ENCODE measurements at places on chromosomes 4 and X.
A peak's percentile ranks its signal among the peaks of the same experiment; 100 is the strongest.

DNA sequence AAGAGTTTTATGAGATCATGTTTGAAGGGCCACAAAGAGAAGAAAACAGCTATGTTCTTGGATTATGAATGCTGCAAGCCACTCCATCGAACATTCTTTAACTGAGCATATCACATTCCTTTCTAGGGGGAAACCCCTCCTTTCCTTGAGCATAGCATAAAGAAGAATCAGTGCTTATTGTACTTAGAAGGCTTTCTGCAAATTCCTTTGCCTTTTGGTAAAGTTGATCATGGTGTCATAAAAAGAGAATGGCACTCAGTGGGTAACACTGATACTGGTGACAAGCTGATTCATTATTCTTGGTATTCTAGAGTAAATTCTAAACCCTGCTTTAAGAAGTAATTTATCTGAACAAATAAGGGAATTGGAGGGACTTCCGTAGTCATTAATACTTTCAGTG is 88.5 kb upstream of the GPR34 start:
- no peak for DNase-seq

- no peak for DNase-seq
These were observed 1184.4 kb downstream of the RPA4 start for GRCh38 chrX:98068024-98068580.

DNA sequence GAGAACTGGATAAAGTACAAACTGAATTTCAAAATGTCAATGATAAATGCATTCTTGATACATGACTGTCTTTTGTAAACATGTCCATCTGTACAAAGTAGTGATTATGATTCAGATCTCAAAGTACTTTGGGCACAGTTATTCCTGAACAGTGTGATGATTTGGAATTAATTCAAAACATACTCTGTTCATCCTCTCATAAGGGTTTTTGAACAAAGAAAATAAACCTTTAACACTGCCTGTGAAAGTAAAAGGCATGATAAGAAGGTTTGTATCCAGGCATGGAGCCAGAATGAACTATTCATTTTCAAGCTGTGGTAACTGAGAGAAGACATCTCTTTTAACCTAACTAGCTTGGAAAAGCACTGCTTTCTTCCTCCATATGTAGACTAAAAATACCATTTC is 883 bp upstream of the KLHL4 start:
- DNase-seq, result no peak

DNA sequence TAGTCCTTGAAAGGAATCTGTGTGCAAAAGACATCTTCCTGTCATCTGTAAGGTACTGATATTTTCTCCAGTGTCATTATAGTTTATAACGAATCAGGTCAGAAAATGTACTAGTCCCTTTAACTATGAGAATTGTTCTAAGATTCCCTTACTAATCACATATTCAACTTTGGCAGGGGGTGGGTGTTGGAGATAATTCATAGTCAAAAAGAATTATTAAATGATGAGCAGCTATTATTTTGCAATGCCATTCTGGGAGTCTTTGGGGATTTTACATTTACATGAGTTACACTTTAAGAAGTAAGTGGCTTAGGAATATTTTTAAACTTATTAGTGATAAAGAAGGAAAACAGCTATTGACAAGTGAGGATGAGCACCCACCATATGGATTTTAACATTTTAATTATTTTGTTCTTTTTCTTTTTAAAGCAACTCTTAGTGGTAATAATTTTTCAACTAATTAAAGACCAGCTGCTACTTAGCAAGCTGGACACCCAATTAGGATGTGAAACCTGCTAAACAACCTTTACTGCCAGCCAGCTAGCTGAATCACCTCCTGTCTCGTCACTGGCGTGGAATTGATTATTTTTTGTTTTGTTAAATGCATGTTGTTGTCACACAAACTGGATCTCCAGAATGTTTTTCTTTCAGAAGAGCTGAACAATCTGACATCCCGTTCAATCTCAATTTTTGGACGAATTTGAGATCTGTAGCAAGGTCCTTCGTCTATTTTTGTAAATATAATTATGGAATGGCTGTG is 219.2 kb downstream of the ARAP2 start:
- peak; percentile 3 for DNase-seq

DNA sequence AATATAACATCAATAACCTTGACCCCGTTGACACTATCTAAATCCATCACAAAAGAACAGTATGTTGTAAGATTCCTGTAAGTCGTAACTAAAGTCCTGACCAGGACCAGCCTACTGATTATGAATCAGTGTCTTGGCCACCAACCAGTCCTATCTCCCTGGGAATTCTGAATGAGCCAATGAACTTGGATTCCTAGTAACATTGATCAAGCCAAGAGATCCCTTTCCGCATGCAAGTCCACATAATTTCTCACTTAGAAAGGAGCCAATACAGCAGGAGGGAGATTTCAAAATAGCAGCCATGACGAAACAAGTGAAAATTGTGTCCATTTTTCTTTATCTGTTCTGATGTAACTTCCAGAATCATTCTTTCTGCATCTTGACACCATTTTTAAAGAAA is 9.5 kb downstream of the XPNPEP2 start:
- DNase-seq, result no peak

GRCh38 chr4:28248269-28248668 is 1387.6 kb downstream of the STIM2 start:
- DNase-seq, result no peak

DNA sequence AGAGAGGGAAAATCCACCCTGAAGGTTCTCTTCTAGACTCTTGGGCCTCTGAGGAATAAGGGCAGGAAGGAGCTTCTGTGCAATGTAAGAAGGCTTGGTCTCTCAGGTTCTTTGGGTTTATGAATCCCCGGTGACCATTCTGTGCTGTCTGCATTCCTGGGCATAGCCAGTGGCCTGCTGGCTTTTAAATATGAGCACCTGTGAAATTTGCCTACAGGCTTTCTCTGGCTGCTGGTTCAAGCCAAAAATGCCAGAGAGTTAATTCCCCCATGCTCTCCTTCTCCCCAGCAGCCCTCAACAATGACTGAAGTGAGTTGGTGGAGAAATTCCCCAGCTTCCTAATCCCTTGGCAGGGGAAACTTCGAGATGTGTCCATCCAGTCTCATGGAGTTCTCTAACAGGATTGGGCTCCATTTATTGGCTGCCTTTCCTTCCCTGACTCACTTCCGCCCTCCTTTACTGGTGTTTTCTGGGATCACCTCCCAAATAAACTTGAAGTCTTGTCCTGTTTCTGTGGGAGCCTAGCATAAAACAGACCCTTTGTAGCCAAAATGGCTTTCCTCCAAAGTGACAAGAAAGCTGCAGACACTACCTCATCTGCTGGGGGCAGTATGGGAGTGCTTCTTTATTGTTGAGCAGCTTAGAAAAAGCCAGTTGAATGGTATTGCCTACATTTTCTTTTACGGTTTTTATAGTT is 179.4 kb upstream of the CASK start:
- no peak for DNase-seq

DNA sequence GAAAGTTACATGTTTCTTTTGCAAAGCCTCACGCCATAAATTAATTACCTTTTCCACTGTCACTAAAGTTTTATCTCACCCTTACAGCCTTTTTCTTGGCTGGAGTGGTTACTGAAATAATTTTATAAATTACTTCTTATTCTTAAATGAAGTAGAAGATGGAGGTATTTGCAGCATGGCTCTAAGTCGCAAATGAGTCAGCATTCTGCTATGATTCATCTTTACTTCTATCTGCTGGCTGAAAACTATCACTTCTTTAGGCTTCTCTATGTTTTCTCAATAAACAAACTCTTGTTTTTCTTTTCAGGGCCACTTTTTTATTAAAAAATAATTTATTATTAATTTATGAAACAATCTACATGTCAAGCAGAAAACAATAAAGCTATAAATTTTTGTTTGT is 210.2 kb upstream of the GYPA start:
- DNase-seq, result no peak

- DNase-seq, result peak; percentile 53
These were observed 6.7 kb upstream of the ERCC6L start for GRCh38 chrX:72245461-72246089.

DNA sequence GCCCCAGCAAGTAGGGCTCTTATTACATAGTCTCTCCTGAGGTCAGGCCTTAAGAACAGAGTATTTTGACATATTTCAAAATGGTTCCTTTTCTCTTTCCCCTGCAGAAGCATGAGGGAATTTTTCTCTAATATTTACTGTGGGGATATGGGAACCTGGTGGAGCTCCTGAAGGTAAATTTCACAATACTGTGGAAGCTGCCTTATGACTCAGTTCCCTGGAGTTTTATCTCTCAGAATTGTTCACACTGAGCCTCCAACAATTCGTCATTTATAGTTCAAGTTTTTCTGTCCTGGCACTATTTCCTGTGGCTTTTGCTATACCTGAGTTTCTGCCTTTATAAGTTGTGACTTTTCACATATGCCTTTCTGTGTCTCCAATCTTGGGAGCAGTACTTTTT is 607.2 kb upstream of the NDST4 start:
- DNase-seq, result no peak

- DNase-seq, result no peak
These were observed 23.1 kb upstream of the TLR7 start for GRCh38 chrX:12843668-12844279.

DNA sequence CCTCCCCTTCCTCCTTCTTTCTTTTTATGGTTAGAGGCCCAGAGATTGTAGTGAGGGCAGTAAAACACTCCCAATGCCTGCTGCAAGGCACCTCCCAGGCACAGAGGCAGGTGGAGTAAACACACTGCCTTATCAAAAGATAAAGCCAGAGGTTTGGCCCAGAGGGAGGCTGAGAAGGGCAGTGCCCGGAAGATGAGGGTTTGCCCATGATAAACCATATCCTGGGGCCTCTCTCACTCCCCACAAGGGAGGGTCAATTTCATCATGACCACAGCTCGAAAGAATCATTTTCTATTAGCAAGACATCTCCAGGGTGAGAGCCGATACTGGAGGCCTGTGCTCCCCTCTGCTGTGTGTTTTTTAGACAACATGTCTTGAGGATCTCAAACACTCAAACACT is 98.5 kb upstream of the FAM9C start:
- DNase-seq, result no peak

DNA sequence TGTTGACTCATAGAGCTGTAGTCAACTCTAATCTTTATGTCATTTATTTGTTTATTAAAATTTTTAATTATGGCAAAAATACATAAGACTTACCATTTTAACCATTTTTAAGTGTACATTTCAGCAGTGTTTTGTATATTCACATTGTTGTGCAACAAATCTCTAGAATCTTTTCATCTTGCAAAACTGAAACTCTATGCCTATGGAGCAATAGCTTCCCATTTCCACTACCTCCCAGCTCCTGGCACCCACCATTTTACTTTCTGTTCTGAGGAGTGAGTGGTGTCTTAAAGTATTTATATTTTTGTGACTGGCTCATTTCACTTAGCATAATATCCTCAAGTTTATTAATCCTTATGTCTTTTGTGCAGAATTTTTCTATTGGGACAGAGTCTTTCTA is 181.0 kb downstream of the GPAT3 start:
- DNase-seq, result no peak

GRCh38 chrX:96563646-96564045 is 121.0 kb upstream of the DIAPH2 start:
- DNase-seq, result no peak

- DNase-seq, result no peak
These were observed 20.0 kb downstream of the SH3KBP1 start for GRCh38 chrX:19867411-19867732.

- peak; percentile 56 for DNase-seq
These were observed 16.6 kb downstream of the DCK start for GRCh38 chr4:71009890-71010588.

GRCh38 chr4:176780995-176781738 is 11.6 kb downstream of the VEGFC start:
- DNase-seq, result no peak

GRCh38 chrX:115350711-115351381 is 61.3 kb downstream of the LUZP4 start:
- no peak for DNase-seq

DNA sequence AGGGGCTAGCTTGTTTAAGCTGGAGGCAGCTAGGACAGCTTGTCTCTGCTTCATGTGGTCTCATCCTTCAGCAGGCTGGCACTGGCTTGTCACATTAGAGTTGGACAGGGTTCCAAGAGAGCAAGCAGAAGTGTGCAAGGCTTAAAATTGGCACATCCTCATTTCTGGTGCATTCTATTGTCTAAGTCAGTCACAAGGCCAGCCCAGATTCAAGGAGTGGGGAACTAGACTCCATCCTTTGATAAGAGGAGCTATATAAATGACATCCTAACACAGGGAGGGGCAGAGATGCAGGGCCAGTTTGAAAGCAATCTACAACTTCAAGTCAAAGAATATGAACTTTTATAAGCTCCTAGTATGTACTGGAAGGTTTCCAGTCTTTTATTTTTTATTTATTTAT is 313.2 kb downstream of the PTTG2 start:
- no peak for DNase-seq

DNA sequence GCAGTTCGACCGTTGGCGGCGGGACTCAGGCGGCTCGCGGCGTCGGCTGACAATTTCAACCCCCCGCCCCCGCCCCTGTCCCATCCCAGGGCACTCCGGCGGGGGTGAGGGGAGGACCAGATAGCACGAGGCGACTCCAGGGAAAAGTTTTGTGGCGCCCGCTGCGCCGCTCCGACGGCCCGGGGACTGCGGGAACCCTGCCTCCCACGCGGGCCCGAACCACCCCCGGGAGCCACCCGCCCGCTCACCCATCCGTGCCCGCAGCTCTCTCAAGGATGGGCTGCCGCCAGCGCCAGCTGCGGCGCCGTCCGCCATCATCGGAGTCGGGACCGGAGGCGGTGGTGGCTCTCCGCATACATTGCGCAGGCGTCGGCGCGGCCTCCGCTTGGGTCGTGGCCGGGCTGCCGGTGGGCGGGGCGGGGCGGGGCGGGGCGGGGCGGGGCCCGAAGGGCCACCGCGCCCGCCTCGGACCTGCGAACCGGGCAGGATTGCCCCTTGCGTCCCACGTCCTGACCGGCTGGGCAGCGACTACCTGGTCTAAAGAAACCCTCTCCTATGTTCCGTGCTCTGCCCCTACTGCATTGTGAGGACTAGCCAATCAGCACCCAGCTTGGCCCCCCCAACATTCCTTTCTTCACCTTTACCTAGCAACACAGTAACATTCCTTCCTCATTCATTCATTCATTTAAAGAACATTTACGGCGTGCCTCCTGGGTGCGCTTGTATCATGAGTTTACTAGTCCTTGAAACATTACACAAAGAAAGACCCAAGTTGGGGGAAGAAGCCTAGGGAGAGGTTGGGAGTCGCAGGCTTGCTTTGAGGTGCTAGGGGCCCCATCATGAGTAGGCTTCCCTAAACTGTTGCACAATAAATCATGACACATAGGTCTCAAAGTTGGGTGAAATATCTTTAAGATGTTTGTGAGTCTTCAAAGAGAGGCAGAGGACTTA is at the start of gene MAP7D3:
TSS of gene MAP7D3 (minus strand) at position 360 of the 951 bp plus-strand sequence. CDS start at position 318, 42 bp downstream.
- DNase-seq, result peak; percentile 67

Measured in retina (tissue), 1 donor.